Pancreas (tissue), 10 donors: ENCODE measurements at places on chromosomes 5 and 9.

GRCh38 chr5:55564721-55565120 is 30.0 kb upstream of the PLPP1 start:
- H3K4me3 ChIP-seq = no peak overlapping the region
- no peaks in the 10 kb centered on the region for H3K36me3 ChIP-seq
- DNase-seq = no peak
- H3K27me3 ChIP-seq = no peaks in the 10 kb centered on the region
- H3K27ac ChIP-seq = no peak overlapping the region
- H3K4me1 ChIP-seq = no peaks in the 10 kb centered on the region

- no peak overlapping the region for H3K27ac ChIP-seq
- no peaks in the 10 kb centered on the region for H3K27me3 ChIP-seq
- H3K36me3 ChIP-seq = no peaks in the 10 kb centered on the region
- H3K4me3 ChIP-seq = no peak overlapping the region
Measured at GRCh38 chr5:121088341-121088740, 624.2 kb downstream of the PRR16 start.

DNA sequence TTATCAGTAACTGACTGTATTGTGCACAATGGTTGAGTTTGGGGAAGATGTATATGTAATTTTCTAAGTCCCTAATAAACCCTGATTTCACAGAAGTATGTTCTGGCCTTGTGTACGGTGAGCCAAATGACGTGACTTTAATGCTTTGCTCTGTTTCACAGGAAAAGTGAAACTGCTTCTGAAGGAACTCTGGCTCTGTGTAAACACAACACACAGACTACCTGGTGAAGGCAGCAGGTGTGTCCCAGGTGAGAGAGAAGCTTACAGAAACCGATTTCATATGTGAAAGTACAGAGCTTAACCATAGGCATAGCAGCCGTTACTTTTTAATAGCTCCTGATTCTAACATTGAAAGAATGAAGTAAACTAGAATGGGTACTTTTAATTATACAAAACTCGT is 31.9 kb downstream of the ICE1 start:
- no peak overlapping the region for H3K4me3 ChIP-seq
- DNase-seq = no peak
- peaks cover 13% of the 10 kb centered on the region for H3K36me3 ChIP-seq
- H3K27me3 ChIP-seq = no peaks in the 10 kb centered on the region

DNA sequence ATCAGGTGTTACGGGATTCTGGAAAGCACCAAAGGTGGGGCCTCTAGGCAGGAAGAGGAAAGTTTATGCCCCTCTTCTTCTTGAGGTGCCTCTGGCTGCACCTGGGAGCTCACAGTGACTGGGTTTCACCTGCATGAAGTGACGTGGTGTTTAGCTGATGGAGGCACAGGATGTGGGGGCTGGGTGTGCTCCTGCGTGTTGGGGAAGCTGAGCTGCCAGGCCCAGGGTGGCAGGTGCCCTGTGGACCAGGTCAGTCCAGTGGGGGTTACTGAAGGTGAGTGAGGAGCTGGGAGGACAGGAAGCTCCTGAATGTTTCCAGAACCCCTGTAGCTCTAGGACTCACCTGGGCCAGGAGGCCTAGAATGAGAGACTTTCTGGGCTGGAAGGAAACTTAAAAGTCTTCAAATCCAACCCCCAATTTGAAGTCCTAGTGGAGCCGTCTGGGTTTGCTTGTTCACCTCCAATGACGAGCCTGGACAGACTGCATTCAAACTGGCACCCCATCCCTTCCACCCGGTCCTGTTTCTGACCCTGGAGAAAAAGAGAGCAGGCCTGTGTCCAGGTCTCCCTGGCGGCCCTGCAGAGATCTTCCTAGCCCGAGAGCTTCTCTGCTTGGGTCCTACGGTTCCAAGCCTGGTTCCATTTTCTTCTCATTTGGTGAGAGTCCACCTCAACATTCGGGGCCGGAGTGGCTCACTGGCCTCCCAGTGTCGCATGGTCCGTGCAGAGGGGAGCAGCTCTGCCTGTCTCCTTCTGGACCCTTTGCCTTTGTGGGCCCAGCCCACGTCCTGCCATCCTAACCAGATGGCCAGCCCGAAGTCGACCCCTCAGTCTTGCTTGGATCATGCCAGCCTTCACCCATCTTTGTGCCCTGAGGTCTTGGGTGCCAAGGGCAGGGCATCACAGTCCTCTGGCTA is 22.3 kb downstream of the TRAF1 start:
- H3K36me3 ChIP-seq = no peaks in the 10 kb centered on the region
- H3K27me3 ChIP-seq = no peaks in the 10 kb centered on the region
- DNase-seq = no peak

- no peak overlapping the region for H3K27ac ChIP-seq
- peaks cover 9% of the 10 kb centered on the region for H3K4me1 ChIP-seq
- no peak overlapping the region for H3K4me3 ChIP-seq
Measured at GRCh38 chr5:139157556-139157955, 40.6 kb downstream of the SIL1 start.

- no peak overlapping the region for H3K27ac ChIP-seq
- DNase-seq = no peak
- peaks cover 5% of the 10 kb centered on the region for H3K36me3 ChIP-seq
- no peaks in the 10 kb centered on the region for H3K27me3 ChIP-seq
Measured at GRCh38 chr5:73030531-73030930, 74.7 kb downstream of the FCHO2 start.

DNA sequence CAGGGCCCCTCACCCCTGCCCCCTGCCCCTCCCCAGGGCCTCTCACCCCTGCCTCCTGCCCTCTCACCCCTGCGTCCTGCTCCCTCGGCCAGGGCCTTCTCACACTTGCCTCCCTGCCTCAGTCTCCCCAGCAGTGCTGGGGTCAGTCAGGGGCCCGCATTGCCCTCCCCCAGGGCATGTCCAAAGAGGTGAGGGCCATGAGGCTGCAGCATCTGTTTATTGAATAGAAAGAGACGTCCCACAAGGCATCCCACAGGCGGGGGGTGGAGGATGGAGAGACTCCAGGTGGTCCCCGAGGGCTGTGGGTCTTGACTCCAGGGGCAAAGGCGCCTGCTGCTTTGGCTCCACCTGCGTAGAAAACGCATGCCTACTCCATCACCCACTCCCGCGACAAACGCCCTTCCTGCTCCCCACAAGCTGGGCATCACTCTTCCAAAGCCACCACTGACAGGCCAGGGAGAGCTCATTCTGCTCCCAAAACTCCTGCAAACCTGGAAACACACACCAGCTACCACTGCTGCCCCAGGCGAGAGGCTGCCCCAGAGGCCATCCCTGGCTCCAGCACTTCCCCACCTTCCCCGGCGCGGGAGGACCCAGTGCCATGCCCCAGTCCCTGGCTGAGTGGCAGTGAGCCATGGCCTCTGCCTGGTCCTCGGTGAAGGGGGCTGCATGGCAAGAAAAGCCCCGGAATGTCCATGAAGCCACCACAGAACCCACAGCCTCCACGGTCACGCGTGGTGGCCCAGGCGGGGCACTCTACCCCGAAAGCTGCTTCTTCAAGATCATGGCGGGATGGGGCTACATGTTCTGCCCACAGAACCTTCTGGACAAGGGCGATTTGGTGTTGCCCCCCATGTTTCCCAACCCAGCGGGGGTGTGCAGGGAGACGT is 1.6 kb upstream of the LCN8 start:
- H3K4me1 ChIP-seq = no peaks in the 10 kb centered on the region
- no peak overlapping the region for H3K27ac ChIP-seq
- no peak for DNase-seq
- no peaks in the 10 kb centered on the region for H3K27me3 ChIP-seq
- H3K4me3 ChIP-seq = no peak overlapping the region

DNA sequence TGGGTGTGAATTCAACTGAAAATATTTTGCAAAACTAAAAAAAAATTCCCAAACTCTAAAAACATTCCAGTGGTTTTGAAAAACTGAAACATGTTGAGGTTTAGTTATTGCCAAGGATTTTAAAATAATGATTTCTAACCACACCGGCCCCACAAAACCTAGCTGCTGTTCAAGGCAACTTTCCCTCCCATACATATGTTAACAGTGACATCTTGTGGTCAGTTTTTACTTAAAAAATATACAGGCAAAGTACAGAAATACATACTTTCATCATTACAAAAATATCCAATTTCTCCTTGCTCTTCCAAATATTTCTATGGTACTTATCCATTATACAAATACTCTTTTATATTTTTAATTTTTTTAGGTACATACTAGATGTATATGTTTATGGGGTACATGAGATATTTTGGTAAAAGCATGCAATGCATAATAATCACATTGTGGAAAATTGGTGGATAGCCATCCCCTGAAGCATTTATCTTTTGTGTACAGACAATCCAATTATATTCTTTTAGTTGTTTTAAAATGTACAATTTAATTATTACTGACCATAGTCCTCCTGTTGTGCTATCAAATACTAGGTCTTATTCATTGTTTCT is 34.4 kb upstream of the MRPS30 start:
- H3K4me3 ChIP-seq = no peak overlapping the region
- H3K4me1 ChIP-seq = peaks cover 3% of the 10 kb centered on the region
- no peak overlapping the region for H3K27ac ChIP-seq
- DNase-seq = no peak
- H3K36me3 ChIP-seq = no peaks in the 10 kb centered on the region
- no peaks in the 10 kb centered on the region for H3K27me3 ChIP-seq

DNA sequence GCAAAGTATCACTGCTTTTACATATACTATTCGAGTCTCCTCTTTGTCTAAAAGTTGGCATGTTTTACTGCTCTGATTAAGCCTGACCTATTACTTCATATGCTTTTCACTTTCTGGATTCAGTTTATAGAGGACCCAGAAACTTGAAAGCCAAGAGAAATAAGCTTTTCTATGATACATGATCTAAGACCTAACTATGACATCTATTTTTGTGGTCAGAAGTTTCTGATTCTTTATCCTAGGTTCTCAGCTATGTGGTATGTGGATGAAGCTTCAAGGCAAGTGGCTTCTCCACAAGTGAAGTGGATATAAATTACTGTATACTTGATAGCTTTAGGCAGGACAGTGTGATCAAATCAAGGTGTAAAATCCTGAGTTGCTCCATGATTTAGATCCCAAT is 6.3 kb downstream of the EDIL3 start:
- H3K27ac ChIP-seq = no peak overlapping the region
- peaks cover 3% of the 10 kb centered on the region for H3K4me1 ChIP-seq
- H3K4me3 ChIP-seq = no peak overlapping the region

- DNase-seq = no peak
- no peak overlapping the region for H3K27ac ChIP-seq
- no peaks in the 10 kb centered on the region for H3K36me3 ChIP-seq
- H3K4me3 ChIP-seq = no peak overlapping the region
- H3K27me3 ChIP-seq = no peaks in the 10 kb centered on the region
Measured at GRCh38 chr9:16029046-16029615, 476.3 kb downstream of the CCDC171 start.

- no peaks in the 10 kb centered on the region for H3K4me1 ChIP-seq
- no peak overlapping the region for H3K27ac ChIP-seq
- H3K36me3 ChIP-seq = no peaks in the 10 kb centered on the region
- no peaks in the 10 kb centered on the region for H3K27me3 ChIP-seq
- H3K4me3 ChIP-seq = no peak overlapping the region
Measured at GRCh38 chr5:165029099-165029870, 1523.9 kb downstream of the MAT2B start.

DNA sequence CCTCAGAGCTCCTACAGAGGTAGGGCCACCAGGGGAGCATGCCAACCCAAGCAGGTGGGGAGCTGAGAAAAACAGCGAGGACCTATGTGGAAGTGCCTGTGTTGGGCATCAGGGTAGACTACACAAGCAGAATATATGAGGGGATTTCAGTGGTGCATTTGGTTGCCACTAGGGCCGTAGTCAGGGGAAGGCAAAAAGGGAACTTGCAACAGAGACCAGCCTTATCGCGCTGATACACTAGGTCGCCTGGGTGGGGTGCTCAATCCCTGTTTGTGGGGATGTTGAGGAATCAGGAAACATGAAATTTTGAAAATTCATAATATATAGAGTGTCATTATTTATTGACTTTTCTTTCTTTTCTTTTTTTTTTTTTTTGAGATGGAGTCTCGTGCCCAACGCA is 370.9 kb upstream of the PRR16 start:
- H3K4me3 ChIP-seq = no peak overlapping the region
- no peak overlapping the region for H3K27ac ChIP-seq
- H3K4me1 ChIP-seq = no peaks in the 10 kb centered on the region
- DNase-seq = no peak

GRCh38 chr9:3887221-3887653 is 361.4 kb upstream of the RFX3 start:
- no peaks in the 10 kb centered on the region for H3K27me3 ChIP-seq
- DNase-seq = no peak
- no peak overlapping the region for H3K27ac ChIP-seq

GRCh38 chr5:3393920-3394597 is 201.6 kb upstream of the IRX1 start:
- no peaks in the 10 kb centered on the region for H3K36me3 ChIP-seq
- no peak overlapping the region for H3K27ac ChIP-seq
- H3K4me1 ChIP-seq = no peaks in the 10 kb centered on the region
- DNase-seq = no peak

GRCh38 chr5:91998774-91999173 is 615.7 kb upstream of the ARRDC3 start:
- no peak for DNase-seq
- H3K4me3 ChIP-seq = no peak overlapping the region
- no peaks in the 10 kb centered on the region for H3K36me3 ChIP-seq
- H3K27me3 ChIP-seq = no peaks in the 10 kb centered on the region
- H3K4me1 ChIP-seq = no peaks in the 10 kb centered on the region

- H3K27ac ChIP-seq = no peak overlapping the region
- H3K27me3 ChIP-seq = no peaks in the 10 kb centered on the region
- H3K4me1 ChIP-seq = no peaks in the 10 kb centered on the region
- no peak overlapping the region for H3K4me3 ChIP-seq
Measured at GRCh38 chr5:142584891-142585290, 101.0 kb downstream of the FGF1 start.

- no peaks in the 10 kb centered on the region for H3K4me1 ChIP-seq
- no peaks in the 10 kb centered on the region for H3K36me3 ChIP-seq
Measured at GRCh38 chr9:108811944-108812343, 43.8 kb downstream of the ACTL7B start.

- DNase-seq = peak; percentile 94
- H3K27me3 ChIP-seq = no peaks in the 10 kb centered on the region
- no peaks in the 10 kb centered on the region for H3K36me3 ChIP-seq
Measured at GRCh38 chr9:15306757-15307522, at the start of gene TTC39B. TSS of gene TTC39B (minus strand) at chr9:15307216. CDS start at chr9:15307125, 91 bp downstream.

- H3K27me3 ChIP-seq = no peaks in the 10 kb centered on the region
- H3K4me3 ChIP-seq = no peak overlapping the region
- no peaks in the 10 kb centered on the region for H3K4me1 ChIP-seq
- H3K36me3 ChIP-seq = no peaks in the 10 kb centered on the region
- no peak for DNase-seq
Measured at GRCh38 chr9:114487607-114488300, 17.5 kb downstream of the WHRN start.

DNA sequence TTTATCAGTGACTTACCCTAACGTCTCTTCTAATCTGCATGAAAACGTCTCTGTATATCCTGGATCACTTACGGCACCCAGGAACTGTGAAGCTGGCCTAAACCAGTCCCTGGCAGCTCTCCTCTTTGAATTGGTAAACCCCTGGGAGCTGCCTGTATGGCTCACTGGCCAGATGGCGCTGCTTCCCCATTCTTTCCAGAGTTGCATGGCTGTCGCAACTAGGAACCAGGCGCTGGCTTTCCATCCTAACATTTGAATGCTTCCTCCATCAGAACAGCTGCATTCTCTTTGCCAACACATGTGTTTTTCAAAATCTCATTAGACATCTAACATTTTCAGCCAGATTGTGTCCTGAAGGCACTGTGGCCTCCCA is 8.0 kb upstream of the PCA3 start:
- no peak overlapping the region for H3K27ac ChIP-seq
- no peaks in the 10 kb centered on the region for H3K4me1 ChIP-seq
- no peaks in the 10 kb centered on the region for H3K36me3 ChIP-seq
- DNase-seq = no peak
- no peak overlapping the region for H3K4me3 ChIP-seq

GRCh38 chr9:123319541-123320339 is 36.3 kb upstream of the CRB2 start:
- no peaks in the 10 kb centered on the region for H3K4me1 ChIP-seq
- H3K27me3 ChIP-seq = no peaks in the 10 kb centered on the region
- DNase-seq = no peak
- H3K27ac ChIP-seq = no peak overlapping the region
